ENCODE measurements at places on chromosomes 13 and 19.

GRCh38 chr13:27442071-27442647 lies 8.2 kb downstream of the MTIF3 start:
- H3K36me3 ChIP-seq = peaks cover 26% of the 10 kb centered on the region
- H3K4me3 ChIP-seq = no peak overlapping the region
- no peak for DNase-seq
- H3K27ac ChIP-seq = no peak overlapping the region
- H3K27me3 ChIP-seq = no peaks in the 10 kb centered on the region
- H3K4me1 ChIP-seq = peaks cover 10% of the 10 kb centered on the region

GRCh38 chr13:27001705-27002104 lies 169.9 kb downstream of the USP12 start:
- no peak for DNase-seq
- H3K4me1 ChIP-seq = peaks cover 9% of the 10 kb centered on the region
- no peak overlapping the region for H3K27ac ChIP-seq

- DNase-seq = no peak
- H3K27me3 ChIP-seq = no peaks in the 10 kb centered on the region
- peaks cover 10% of the 10 kb centered on the region for H3K36me3 ChIP-seq
- peaks cover 13% of the 10 kb centered on the region for H3K4me1 ChIP-seq
- H3K4me3 ChIP-seq = no peak overlapping the region
- H3K27ac ChIP-seq = peak overlapping the region; percentile 94
Measured at GRCh38 chr13:64723724-64724123, 2506.4 kb downstream of the PCDH9 start.

- peak overlapping the region; percentile 34 for H3K27ac ChIP-seq
- no peak for DNase-seq
- peaks cover 54% of the 10 kb centered on the region for H3K4me1 ChIP-seq
- H3K4me3 ChIP-seq = peak overlapping the region; percentile 82
- H3K36me3 ChIP-seq = peaks cover 2% of the 10 kb centered on the region
Measured at GRCh38 chr19:40801426-40802299, 2.7 kb downstream of the EGLN2 start.

DNA sequence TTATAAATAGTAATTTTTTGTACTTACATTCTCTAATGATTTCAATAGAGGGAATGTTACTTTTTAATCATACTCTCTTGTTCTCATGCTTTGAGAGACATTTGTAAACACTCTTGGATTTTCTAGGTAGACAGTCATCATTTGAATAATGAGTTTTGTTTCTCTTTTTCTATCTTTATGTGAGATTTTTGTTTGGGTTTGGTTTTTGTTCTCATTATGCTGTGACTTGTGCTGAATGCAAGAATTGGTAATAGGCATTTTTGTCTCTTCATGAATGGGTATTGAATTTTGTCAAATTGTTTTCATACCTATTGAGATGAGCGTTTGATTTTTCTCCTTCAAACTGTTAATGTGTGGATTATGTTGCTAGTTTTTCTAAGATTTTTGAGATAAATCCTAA lies 56.8 kb upstream of the GPR183 start:
- H3K27me3 ChIP-seq = no peaks in the 10 kb centered on the region
- no peaks in the 10 kb centered on the region for H3K4me1 ChIP-seq
- H3K36me3 ChIP-seq = peaks cover 19% of the 10 kb centered on the region
- DNase-seq = no peak
